ENCODE measurements at places on chromosomes 1 and 21.

DNA sequence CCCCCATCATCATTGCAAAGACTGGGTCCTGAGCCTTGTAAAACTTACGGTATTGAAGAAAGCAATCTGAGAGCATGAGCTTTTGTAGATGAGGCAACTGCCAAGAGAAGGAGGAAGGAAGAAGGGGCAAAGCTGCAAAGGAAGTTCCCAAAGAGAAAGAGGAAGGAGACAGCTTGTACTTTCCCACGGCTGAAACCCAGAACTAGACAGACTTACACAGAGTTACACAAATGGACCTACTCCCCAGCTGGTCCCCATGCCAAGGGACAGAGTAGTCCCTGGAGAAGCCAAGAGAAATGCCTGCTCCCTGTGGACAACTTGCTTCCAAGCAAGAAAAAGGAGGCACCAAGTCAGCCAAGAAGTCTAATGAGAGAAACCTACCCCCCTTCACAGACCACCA, 22.6 kb downstream of the SLC5A9 start:
- DNase-seq: no peak

DNA sequence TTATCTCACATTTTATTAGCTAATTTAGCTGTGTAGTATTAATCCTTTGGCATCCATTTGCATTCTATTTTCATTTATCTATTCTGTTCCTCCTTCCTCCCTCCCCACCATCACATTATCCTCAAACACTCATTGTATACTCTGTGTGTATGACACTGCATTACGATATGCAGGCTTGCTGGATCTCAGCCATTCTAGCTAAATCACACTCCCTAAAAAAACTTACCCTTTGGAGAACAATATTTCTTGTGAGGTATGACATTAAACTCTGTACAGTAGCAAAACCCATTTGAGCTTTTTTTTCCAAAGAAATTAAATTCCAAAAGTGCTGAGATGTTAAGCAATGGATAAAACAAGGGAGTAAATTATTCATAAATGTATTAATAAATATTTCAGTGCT, 11.4 kb upstream of the RAB3GAP2 start:
- no peak for DNase-seq

DNA sequence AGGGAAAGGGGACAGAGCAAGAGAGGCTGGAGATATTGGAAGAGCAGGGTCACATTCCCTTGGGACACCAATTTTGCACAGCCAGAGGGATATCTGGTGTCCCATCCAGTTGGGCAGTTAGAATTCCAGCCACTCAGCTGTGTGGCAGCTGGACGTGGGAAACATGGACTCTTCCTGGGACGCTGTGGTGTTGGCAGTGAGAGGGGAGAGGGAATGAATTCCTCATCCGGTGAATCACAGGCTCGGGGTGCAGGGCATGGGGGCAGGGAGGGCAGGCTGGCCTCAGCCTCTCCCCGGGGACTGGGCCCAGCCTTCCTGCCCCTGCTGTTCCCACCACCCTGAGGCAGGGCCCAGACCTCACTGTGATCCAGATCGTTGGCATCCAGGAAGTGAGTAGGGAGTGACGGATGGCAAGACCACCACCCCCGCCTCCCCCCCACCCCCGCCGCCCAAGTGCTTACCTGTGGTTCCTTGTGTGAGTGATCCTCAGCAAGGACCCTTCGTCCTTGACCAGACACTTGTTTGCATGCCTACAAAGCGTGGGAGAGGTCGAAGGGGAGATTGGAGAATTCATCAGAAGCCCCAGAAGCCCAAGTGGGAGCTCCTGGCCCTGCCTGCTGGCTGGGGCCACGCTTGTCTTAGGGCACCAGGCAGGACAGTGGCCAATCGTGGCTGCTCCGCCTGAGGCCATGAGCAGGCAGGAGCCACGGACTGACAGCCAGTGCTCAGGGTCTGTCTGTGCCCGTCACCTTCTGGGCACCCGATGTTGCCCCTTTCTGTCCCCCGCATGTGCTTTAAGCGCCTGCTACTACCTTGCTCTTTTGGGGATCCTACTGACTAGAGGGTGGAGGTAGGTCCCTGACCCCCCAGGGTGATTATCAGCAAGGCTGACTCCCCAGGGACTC, 8.7 kb downstream of the WNT3A start:
- no peak for DNase-seq

GRCh38 chr1:226692823-226693222, 46.3 kb downstream of the ITPKB start:
- no peak for DNase-seq

GRCh38 chr1:4690951-4691675, 36.7 kb downstream of the AJAP1 start:
- no peak for DNase-seq

DNA sequence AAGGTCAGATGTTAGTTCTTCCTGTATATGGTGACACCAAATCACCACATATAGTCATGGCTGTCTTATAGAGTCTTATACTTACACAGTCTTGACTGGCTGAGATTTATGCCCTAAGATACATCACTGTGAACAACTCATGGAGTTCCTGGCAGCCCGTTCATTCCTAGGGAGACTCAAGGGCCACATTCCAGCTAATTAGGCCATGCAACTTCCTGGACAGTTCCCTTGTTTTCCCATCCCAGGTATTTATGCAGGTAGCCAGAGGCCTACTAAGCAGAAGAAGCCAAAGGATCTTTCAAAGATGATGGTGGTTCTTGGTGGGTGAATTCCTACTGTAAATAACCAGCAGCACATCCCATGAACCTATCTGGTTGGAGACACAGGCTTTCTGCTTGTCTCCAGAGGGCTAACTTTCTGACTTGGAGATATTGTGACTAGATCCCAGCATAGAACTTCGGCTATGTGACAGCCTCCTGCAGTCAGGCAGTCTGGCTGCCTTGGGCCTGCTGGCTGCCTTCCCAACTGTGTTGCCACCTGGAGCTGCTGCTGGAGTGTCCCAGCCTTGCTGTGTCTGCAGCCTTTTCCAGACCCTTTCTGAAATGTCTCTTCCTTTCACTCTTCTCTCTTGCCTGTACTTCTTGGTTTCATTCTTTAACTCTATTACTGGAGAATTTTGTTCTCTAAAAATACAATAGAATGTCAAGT, 283.8 kb downstream of the CACNA1E start:
- DNase-seq: no peak

DNA sequence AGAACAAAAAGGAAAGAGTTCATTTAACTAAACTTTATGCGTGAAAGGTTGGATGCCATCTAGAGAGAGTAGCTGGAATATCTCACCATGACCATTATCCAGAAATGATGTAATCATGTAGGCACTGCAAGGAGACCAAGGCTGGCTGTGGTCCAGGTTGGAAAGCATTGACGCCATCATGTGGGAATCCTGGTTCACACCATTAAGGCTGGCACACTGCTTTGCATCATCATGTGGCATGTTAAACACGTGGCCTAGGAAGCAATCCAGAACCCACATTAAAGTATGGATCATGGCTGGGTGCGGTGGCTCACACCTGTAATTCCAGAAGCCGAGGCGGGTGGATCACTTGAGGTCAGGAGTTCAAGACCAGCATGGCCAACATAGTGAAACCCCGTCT, 4.3 kb downstream of the ADAMTS1 start:
- no peak for DNase-seq

- no peak for DNase-seq
Measured at GRCh38 chr1:94727846-94728715, 92.1 kb upstream of the SLC44A3 start.

- DNase-seq: no peak
Measured at GRCh38 chr1:55506740-55507577, 291.8 kb upstream of the USP24 start.

- DNase-seq: no peak
Measured at GRCh38 chr1:7557301-7557891, 213.7 kb upstream of the VAMP3 start.

DNA sequence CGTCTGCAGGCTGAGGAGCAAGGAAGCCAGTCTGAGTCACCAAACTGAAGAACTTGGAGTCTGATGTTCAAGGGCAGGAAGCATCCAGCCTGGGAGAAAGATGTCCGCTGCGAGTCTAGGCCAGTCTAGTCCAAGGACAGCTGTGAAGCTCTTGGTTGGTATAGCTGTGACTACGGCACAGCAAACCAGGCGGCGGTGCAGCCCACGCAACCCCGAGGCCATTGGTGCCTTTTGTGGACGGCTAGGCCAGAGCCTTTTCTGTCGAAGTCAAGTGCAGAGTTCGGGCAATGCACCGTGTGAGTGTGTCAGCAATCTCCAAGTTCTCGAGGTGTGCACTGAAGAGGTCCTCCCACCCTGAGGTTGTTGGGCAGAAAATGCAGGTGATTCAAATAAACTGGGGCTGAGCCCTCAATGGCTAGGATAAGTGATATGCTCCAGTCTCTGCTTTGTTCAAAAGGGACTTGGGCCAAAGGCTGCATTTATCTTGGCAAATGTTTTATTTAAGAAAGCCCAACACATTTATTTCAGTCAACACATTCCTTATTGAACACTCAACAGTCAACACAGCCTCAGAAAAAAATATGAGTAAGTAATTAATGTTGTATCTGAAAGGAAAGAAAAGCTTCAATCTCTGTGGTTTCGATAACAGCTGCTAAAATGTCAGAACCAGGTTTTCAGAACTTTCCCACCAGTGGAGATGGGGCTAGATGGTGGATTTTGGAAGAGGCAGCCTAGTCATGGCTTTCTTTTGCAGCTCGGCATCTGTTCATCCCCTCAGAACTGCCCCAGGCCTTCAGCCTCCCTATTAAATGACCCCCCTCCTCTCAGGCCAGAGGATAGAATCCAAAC, 78.1 kb upstream of the COX20 start:
- DNase-seq: no peak

DNA sequence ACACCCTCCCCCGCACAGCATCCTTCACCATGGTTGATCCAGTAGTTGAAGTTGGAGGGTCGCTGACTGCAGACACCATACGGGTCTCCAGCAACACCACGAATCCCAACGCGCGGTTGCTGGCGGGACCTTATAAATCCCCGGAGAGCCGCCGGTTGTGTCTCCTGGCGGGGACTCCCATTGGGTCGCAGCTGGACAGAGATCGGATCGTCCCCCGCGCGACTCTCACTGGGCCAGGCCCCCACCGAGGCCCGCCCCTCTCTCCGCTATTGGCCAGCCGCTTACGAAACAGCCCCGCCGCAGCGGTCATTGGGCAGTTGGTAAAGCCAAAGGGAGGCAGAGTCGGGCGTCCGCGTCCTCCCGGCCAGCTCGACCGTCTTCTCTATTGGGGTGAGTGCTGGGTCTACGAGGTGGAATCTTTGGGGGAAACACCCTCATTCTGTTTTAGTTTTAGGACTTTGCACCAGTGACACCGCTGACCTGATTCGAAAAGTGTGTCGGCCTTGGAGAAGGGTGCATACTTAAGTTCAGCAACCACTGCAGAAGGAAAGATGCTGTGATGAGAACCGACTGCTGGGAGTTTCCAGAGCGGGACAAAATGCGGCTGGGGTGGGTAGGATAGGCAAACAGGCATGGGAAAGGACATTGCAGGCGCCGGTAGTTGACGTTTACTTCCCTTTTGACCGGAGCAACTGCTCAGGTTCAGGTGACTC, 27.4 kb downstream of the RABIF start:
- DNase-seq: peak; percentile 5

DNA sequence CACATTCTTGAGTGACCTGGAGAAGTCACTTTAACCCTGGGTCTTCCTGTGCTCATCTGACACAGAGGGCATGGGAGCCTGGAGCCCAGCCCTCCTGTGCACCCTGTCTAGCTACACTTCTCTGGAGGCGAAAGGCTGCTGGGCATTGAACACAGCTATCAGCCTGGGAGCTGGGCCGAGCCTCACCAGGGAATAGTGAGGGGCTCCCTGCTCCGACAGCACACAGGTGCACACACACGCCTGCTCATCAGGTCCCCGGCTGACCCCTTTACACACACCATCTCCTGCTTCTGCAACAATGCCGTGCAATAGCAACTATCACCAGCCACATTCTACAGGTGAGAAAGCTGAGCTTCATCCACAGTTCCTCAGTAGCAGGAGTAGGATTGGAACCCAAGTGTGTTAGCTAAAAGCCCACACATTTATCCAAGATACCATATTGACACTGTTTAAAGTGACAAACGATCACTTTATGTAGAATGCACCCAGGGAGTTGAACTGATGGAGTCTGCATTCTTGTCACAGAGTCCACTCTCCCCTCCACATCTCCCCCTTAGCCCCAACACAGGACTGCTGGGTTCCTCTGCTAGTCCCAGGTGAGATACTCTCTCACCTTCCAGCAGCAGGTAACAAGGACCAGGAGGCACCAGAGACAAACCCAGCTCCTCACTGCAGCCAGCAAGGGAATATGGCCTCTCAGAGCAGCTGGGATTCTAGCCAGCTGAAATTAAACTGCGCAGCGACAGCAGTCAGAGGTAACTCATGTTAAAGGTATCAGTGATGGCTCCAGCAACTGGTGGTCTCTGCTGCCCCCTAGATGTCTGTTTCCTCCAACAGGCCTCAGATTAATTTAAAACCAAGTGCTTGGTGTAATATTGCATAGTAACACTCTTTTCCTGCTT, 18.3 kb upstream of the CAPN8 start:
- DNase-seq: peak; percentile 38

- no peak for DNase-seq
Measured at GRCh38 chr1:29519788-29520110, 283.4 kb downstream of the PTPRU start.

GRCh38 chr21:42088658-42089057, 17.5 kb downstream of the UMODL1 start:
- DNase-seq: no peak

- DNase-seq: no peak
Measured at GRCh38 chr1:84424513-84425149, 26.3 kb downstream of the DNASE2B start.

DNA sequence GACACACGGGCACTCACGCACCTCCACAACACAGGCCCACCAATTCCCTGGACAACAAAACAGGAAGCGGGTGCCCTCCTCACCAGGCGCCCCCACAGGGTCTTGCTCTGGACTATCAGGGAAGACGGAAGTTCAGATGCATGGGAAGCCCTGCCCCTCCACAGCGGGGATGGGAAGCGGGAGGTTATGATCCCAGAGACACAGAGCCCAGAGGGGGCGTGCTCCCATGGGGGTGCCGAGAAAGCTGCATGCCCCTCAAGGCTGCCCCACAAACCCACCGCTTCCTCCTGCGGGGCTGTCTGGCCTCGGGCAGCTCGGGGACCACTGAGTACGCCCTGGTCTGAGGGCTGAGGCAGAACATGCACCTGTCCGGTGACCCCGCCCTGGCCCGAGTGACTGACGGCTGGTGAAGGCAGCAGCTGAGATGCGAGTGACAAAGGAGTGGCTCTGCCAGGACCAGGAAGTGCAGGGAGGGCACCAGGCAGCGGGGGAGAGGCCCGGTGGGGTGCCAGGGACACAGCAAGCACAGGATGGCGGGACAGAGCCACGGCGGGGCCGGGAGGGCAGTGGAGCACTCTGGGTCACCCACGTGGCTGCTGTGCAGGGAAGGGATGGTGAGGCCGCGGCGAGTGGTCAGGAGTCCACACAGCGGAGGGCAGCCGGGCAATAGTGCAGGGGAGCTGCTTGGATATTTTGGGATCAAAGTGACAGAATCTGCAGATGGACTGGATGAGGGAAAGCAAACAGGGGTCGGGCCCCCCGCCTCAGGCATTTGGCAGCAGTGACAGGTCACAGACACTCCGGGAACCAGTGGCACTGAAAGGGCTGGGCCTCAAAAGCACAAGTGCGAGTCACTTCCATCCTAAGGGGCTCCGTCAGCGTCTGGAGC, 18.6 kb downstream of the NADK start:
- no peak for DNase-seq

Data from activated T-cell treated with anti-CD3 and anti-CD28 coated beads for 24 hours (primary cell).